ENCODE measurements at places on chromosomes 2 and 18. TPM values are rescaled to one million over a fixed set of nuclear protein-coding genes. Genes with fewer than 3 reads are reported as not detected.

CFAP65 gene
- total RNA-seq = not detected

ATP8B1 gene
- total RNA-seq = not detected

DNA sequence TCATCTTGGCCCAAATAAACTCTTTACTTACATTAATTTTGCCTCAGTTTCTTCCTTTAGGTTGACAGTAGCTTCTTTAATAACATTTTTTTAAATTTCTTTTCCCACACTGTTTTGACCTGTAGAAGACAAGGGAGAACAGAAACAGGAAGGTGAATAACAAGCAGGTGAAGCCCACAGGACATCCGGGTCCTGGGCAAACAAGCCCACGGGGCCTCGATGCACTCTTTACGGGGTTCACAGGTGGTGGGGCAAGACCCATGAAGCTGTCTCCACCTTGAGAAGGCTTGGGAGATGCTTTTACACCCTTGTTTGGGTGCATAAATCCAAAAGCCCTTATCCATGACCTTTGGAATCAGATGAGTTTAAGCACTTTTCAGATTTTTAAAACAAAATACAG lies 301.0 kb upstream of the MGAT5 start:
- no peak for DNase-seq

DNA sequence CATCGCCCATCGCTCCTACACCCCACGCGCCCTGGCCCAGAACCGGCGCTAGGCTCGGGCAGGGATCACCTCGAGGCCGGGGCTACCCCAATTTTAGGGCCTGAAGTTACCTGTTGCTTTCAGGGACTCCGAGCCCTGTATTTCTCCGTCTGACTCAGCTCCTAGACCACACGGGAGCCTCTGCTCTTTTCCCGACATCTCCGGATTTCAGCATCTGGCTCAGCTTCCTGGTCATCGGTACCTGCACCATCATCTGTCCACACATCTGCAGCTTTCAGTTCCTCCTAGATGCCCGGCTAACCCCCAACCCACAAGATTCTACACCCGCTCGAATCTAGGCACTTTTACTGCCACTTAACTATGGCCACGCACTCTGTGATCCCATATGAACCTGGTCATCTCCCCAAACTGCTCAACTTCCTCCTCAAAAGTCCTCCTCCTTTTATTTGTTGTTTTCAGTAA lies 12.1 kb upstream of the HMSD start:
- no peak for DNase-seq

DNA sequence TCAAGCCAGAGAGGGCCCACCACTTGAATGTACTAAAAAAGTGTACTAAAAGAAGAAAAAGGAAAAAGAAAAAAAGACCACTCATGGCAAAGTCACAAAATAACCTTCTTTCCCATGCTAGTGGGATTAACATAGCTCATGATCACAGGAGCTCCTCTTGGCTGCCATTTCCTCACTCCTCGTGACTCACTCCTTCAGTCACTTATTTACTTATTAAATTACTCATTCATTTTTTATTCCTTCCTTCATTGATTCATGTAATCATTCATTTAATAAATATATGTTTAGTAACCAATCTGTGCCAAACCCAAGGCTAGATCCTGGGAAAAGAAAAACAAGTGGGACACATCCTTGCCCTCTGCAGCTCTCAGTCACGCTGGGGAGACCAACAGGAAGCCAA lies 300.5 kb downstream of the INSIG2 start:
- DNase-seq = no peak

- DNase-seq = no peak
These were observed 14.1 kb downstream of the SLC66A3 start for GRCh38 chr2:11169333-11169732.

GRCh38 chr2:237154082-237154638 lies 68.5 kb downstream of the COPS8 start:
- DNase-seq = peak; percentile 78

GRCh38 chr2:188776634-188777033 lies 197.5 kb upstream of the COL3A1 start:
- no peak for DNase-seq

DNA sequence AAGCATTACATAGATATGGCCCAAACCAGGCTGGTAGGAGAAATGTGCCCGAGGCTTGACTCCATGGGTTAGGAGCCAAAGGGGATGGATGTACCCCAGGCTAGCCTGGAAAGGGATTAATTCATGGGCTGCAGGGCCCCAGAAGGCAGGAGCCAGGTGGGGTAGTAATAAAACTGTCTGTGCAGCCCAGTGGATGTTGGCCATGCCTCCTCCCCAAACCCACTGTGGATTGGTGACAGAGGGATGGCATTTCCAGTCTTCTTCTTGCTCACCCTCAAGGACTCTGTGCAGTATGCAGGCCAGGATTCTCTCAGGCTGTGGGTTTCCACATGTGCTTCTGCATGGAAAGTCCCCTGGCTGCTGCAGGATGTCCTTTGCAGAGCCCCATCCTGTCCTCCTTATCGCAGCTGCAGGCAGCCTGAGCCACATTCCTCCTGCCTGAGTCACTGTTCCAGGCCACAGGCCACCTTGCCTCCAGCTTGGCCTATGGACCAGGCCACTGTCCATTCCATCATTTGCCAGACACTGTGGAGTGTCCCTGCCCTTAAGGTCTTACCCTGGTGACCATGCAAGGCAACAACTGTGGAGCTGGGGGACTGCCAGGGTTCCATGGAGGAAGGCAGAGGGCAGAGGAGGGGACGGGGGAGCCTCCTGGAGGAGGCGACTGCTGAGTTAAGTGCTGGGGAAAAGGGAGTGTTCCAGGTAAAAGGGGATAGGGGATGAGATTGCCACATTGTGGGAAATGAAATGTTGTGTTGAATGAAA lies 38.9 kb downstream of the INO80C start:
- DNase-seq = no peak

DNA sequence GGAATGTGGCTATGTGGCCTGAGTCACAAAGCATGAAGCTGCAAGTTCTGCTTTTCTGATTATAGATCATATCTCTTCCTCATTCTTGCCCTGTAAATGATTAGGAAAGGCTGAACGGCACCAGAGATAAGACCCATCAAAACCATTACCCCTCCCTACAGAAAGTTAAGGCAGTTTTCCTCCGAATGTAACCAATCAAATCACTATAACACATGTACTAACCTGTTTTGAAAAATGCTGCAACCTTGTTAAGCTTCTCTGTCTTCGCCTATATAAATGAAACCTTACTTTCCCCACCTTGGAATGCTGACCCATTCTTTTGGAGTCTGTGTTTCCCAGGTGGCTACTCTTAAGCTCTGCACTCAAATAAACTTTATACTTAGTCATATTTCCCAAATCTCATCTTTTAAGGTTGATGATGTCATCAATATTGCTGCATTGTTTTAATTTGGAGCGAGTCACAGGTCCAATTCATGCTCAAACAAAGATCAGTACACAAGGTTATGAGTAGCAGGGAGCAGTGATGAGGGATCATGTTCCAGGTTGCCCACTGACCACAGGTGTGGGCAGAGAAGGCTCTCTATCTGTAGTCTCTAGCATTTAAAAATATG lies 662.3 kb downstream of the IRS1 start:
- no peak for DNase-seq
